ENCODE measurements at places on chromosomes 2 and 18.

- DNase-seq = no peak
Observed at GRCh38 chr2:96867756-96868554, 1.9 kb downstream of the SEMA4C start.

DNA sequence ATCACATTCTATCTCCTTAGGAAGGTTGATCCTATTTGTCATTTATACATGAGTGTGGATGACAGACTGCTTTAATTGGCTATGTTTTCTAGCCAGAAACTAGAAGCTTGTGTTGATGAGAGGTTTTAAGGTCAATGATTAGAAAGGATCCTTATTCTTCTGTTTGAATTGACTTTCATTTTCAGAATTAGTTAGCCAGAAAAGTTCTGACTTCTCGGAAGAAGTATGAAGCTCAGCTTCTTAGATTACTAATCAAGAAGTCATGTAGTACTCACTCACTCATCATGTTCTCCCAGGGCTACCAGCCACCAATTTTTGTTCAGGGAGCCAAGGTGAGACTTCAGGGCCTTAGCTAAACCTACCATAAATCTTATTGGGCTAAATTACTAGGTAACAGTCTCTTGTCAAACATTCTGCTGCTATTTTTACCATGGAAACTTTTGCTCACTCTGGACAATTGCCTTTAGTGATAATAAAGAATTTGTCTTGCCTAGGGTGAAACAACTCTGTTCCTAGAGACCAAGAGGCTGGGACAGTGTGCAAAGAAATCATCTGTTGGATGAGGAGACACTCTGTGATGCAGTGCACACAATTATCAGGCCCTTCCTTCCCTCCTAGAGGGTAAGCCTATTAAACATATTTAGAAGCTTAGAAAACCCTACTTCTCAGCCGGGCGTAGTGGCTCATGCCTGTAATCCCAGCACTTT lies 111.6 kb upstream of the DNMT3A start:
- no peak for DNase-seq

DNA sequence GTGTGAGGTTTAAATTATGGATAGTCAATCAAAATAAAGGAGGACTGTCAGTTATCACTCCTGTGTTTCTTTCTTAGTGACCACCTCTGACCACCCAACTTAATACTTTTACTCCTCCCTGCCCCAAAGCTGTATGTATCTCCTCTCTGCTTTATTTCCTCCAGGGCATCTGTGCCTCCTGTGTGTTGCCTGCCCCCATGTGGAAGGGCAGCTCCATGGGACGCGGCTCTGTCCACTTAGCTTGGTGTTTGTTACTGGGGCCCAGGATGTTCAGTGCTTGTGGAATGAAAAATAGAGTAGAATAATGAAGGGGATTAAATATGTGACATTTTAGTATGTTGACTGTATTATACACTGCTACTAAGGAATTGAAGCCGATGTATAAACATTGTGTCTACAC lies 9.8 kb downstream of the ACP1 start:
- DNase-seq = no peak

DNA sequence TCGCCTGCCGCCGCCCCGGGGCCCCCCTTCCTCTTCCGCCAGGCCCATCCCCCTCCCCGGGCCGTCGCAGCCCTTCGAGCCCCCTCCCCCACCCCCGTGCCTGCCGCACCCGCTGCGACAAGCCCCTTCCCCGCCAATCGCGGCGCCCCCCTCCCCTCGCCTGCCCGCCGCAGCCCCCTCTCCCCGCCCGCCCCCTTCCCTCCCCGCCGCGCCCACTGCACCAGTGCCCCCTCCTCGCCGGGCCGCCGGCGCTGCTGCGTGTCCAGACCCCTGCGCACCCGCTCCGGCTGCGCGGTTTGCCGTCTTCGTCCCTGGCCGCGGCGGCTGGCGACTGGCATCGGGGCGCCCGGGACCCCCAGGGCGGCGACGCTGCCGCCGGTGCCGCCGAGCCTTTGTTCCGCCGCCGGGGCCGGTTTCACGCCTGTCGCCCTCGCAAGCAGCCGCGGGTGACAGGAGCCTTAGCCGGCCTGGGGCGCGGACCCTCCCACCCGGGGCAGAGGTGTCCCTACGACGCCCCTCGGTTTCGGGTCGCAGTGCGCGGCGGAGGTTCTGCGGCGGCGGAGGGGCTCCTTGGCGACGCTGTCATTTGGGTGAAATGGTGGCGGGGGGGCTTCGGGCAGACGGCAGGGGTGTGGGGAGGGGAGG lies 18.1 kb downstream of the GPC1 start:
- peak; percentile 72 for DNase-seq

- DNase-seq = no peak
Observed at GRCh38 chr2:234650911-234651310, 154.0 kb upstream of the ARL4C start.

GRCh38 chr2:233419602-233420391 lies 65.5 kb downstream of the DGKD start:
- peak; percentile 54 for DNase-seq

GRCh38 chr18:48867978-48868377 lies 82.8 kb downstream of the SMAD7 start:
- no peak for DNase-seq

GRCh38 chr2:20054931-20055330 lies 3.5 kb upstream of the LAPTM4A start:
- DNase-seq = no peak

DNA sequence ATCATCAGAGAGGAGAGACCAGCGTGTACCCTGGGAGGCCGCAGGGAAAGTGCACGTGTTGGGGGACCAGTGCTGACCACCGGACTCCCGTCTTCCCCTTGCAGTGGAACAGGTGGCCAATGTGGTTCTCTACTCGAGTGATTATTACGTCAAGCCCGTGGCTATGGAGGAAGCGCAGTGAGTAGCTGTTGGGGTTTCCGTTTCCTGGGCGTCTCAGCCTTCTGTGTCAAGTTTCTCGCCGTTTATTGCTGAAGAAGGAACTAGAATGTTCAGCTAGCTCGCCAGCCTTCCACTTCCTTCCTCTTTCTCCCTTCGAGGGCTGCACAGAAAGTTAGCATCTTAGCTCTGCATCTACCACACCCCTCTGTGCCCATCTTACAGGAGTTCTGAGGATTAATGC lies 22.8 kb upstream of the DGKD start:
- DNase-seq = no peak

GRCh38 chr2:171578127-171578803 lies 56.0 kb downstream of the CYBRD1 start:
- DNase-seq = no peak

DNA sequence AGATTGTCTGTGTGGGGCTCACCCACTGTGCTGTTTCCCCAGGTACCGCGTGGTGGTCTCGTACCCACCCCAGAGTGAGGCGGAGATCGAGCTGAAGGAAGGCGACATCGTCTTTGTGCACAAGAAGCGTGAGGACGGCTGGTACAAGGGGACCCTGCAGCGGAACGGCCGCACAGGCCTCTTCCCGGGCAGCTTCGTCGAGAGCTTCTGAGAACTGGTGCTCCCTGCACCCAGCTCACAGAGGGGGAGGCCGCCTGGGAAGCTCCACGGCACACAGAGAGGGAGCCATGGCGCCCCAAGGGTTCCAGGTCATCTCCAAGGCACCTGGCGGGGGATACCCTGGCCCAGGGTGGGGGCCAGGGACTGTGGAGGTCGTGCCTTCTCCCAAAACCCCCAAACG lies 112.3 kb downstream of the SEPTIN10 start:
- DNase-seq = no peak

GRCh38 chr2:18560797-18561085 lies 288 bp upstream of the RDH14 start:
- no peak for DNase-seq
